ENCODE measurements at places on chromosomes 7 and 10. TPM values are rescaled to one million over a fixed set of nuclear protein-coding genes. Genes with fewer than 3 reads are reported as not detected.

Gene GPER1
- 0.89 TPM for total RNA-seq

Gene UNC5B
- total RNA-seq, result 0.48 TPM

Gene AOAH
- total RNA-seq, result not detected

Gene FAM221A
- 0.35 TPM for total RNA-seq

Gene NKX2-3
- 0.07 TPM for total RNA-seq

Gene NODAL
- total RNA-seq, result not detected

Gene FOXI2
- total RNA-seq, result not detected

Gene CYP2E1
- 0.22 TPM for total RNA-seq

Gene C7orf57
- total RNA-seq, result 0.24 TPM

Gene SPDYE6
- total RNA-seq, result not detected

Gene ITGA8
- total RNA-seq, result not detected

Gene ENTPD1
- total RNA-seq, result not detected

Gene POMZP3
- 22.4 TPM for total RNA-seq

Gene ZNF716
- not detected for total RNA-seq

Gene RSBN1L
- 9.4 TPM for total RNA-seq

Gene CABCOCO1
- 0.40 TPM for total RNA-seq

Gene ERVW-1
- not detected for total RNA-seq

Gene ZPBP
- total RNA-seq, result not detected

Gene ZNF503
- 13.9 TPM for total RNA-seq

Gene ZSCAN25
- total RNA-seq, result 9.1 TPM

Gene TCERG1L
- not detected for total RNA-seq

Gene CFTR
- total RNA-seq, result 0.24 TPM

Gene PTF1A
- not detected for total RNA-seq

Gene MINPP1
- 27.6 TPM for total RNA-seq

Gene STEAP4
- not detected for total RNA-seq

Gene CH25H
- 0.09 TPM for total RNA-seq

Gene EBF3
- total RNA-seq, result 0.11 TPM

Gene ACTL6B
- total RNA-seq, result not detected

Gene LIPK
- not detected for total RNA-seq

All from A549 treated with RU486 at 1 μM for 4 hours (cell line).